ENCODE measurements at places on chromosomes 2 and 18.

- no peak for DNase-seq
These were observed 46.6 kb downstream of the CDK15 start for GRCh38 chr2:201852878-201853415.

GRCh38 chr2:121579309-121579708 lies 48.6 kb downstream of the RNU4ATAC start:
- DNase-seq = no peak

DNA sequence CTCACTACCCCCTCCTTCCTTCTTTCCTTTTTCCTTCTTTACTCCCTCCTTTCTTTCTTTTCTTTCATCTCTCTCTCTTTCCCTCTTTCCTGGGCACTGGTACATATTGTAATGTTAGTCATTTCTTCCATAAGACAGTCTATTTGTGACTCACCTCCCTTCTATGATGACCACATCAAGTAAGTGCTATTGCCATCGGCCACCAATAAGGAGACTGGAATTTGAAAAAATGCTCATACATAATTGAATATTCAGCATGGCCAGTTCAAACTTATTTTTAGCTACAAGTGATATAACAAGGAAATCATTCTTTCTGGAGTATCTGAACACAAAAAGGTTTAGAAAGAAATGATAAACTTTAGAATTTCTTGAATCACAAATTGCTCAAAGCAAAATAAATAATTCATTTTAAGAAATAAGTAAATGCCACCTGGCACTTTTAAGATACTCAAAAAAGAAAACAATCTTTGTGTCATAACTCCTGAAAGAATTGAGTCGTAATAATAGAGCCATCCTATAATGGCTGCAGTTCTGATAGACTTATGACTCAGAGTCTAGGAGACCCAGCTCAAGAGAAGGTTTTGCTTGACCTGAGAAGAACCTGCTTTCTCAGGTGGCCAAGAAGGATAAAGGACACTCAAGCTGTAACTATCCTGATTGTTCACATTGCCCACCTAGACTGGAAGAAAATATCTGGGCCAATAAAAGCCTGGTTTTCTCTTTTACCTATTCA lies 51.6 kb upstream of the CCBE1 start:
- DNase-seq = no peak

GRCh38 chr2:233600386-233600785 lies 17.0 kb upstream of the UGT1A8 start:
- DNase-seq = no peak

DNA sequence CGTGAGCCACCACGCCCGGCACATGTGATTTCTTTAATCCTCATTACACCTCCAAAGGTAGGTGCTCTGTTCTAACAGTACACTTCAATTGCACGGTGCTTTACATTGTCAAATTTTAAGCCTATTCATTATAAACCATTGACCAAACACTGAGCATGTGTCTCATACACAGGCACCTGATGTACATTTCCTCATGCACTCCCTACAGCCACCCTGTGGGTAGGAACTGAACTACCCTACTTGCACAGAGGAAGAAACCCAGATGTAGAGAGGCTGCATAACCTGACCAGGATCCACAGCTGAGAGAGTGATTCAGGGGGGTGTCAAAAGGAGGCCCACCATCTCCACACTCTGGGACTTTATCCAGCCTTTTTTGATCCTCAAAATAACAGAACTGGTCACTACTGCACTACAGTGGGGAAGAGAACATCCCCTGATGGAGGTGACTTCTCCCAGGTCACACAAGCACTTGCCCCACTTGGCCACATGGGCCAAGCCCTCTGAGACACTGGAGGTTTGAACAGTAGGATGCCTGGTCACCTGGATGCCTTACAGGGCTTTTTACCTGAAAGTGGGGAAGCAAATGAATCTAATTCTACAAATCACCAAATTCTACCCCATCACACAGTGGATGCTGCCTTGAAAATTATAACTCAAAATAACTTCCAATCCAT lies 6.9 kb upstream of the DPYSL5 start:
- DNase-seq = no peak

GRCh38 chr18:77755187-77755586 lies 505.5 kb downstream of the GALR1 start:
- DNase-seq = no peak

DNA sequence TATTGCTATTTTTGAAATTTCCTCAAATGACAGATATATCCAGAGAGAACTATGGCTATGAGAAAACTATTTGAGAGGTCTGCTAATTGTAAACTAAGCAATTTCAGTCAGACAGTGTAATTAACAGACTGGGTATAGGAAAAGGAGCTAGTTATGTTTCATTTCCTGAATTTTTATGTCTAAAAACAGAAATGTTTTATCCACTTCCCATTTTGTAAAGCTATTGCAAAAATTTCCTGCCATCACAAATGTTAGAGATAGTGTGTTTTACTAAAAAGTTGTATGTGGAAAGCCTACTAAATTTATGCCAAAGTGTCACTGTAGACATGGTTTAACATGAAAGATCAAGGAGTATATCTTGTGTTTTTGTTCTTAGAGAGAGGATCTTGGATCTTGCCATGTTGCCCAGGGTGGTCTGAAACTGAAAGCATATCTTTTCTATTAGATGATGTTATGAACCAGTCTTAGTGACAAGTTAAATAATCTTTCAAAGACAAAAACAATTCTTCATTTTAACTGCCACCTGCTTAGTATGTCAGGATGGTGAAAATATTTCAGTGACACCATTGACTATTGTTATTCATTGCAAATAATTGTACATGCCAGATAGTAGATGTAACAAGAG lies 40.5 kb upstream of the ITPRID2 start:
- no peak for DNase-seq

DNA sequence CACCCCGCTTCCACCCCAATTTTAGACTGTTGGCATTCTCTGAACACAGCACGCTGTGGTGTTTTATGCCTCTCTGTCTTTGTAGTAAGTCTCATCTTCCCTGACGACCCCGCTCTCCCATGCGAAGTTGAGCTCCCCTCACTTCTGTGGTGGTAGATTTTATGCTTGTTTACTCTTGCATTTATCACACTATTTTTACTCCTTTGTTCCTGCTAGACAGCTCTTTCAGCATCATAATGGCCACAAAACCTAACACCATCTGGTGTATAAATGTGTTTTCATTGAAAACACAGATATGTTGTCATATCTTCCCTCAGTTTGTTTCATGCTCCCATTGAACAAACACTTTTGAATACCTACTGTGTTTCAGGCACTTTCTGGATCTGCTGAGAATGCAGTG lies 57.1 kb downstream of the PKP4 start:
- no peak for DNase-seq

DNA sequence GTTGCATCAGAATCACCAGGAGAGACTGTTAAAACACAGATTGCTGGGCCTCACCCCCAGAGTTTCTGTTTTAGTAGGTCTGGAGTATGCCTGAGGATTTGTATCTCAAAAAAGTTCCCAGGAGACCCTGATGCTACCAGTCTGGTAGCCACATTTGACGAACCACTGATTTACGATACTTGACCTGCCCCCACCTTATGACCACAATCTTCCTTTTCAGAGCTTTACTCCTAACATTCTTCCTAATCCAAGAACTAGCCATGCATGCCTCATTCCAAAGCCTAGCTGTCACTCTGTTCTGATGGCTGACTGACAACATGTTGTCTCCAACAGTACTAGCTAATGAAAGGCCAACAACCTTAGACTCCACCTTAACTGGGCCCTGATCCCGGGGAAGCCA lies 191.4 kb downstream of the MBD2 start:
- no peak for DNase-seq

DNA sequence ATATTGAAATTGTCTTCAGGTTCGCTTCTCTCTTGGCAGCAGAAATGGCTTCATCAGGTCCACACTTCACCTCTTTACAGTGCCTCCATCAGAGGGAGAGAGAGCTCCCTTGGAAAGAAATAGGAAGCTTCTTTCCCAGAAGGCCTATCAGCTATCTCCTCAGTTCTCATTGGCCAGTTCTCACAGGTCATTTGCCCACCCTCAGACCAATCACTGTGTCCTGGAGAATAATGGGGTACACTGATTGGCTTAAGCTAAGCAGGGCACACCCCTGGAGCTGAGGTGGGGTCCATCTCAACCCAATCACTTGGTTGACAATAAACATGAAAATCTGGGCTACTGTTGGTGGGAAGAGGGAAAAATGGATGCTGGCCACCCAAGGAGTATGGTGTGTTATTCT lies 5.2 kb downstream of the GNLY start:
- DNase-seq = no peak

DNA sequence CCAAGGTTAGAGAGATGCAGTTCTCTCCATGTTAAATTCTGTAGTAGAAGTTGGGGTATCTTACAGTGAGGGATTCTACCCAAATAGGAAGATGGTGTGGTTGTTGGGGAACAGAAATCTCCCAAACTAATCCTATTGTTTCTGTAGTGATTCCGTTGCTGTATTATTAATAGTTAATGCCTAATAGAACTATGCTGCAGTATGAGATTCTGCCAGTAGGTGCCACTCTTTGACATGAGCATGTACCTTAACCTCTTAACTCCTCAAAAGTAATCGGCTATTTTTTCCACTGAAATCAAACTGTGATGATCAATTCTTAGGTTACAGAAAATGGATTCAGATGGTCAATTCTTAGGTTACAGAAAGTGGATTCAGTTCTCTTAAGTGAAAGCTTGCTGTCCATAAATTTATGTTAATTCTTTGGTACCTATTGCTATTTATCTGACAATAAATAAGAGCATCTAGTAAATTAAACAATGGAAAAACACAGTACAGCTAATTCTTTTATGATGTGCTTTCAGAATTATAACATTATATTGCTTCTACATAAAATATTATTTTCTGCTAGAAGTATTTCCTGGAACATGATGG lies 97.9 kb upstream of the DLX2 start:
- DNase-seq = no peak

- no peak for DNase-seq
These were observed 22.2 kb downstream of the ATAD2B start for GRCh38 chr2:23904692-23905091.

GRCh38 chr18:57107140-57107832 lies 39.6 kb upstream of the BOD1L2 start:
- DNase-seq = peak; percentile 14

- no peak for DNase-seq
These were observed 85.9 kb upstream of the RTN4 start for GRCh38 chr2:55136138-55136541.

DNA sequence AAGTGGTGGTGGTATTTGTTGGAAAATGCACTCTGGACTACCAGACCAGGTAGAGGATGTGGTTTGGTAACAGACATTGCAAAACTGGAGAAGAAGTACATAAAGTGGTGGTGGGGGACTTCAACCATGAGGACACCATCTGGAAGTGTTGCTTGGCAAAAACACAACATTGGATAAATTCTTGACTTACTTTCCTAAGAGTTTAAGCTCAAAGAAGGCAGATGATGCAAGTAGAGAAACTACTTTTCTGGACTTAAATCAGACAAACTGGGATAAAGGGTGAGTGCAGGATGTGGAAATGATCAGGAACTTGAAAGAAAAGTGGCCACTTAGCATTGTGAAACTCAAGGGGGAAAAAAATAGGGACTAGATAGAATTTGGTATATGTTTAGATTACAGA lies 487.4 kb downstream of the ZEB2 start:
- no peak for DNase-seq

DNA sequence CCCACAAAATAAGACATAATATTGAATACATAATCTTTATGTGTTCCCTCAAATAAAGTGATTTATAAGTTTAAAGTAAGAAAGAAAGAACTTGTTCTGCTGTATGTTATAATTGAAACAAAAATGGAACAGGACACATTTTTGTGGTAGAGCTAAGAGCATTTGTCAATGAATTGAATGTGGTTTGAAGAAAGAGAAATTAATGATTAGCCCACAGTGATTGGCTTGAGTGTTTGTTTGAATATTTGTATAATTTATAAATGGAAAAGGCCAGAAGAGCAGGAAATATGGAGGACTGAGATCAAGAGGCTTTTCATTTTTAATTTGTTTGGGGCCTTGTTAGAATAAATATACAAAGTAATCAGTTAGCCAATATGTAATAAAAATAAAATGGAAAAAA lies 395.1 kb upstream of the CDH19 start:
- DNase-seq = no peak

GRCh38 chr18:22228976-22229375 lies 59.6 kb downstream of the GATA6 start:
- DNase-seq = no peak

DNA sequence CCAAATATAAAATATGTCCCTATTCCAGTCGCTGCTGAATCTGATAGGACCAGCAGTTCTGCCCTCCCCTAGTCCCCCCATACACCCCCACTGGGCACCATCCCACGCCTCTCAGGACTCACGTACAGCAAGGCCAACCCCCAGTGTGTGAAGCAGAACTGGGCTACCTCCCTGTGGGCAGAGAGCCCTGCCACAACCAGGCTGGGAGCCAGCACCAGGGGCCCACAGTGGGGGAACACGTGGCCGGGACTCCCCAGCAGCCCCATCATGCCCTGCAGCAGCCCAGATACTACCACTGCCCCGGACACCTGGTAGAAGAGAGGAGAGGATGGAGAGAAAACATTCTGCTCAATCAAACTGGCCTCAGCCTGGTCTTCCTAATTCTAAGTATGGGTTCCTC lies 1.3 kb downstream of the SLC23A3 start:
- no peak for DNase-seq

- no peak for DNase-seq
These were observed 22.9 kb downstream of the GPR35 start for GRCh38 chr2:240648155-240648649.

- peak; percentile 35 for DNase-seq
These were observed 992 bp downstream of the TSHZ1 start for GRCh38 chr18:75211626-75211952.

DNA sequence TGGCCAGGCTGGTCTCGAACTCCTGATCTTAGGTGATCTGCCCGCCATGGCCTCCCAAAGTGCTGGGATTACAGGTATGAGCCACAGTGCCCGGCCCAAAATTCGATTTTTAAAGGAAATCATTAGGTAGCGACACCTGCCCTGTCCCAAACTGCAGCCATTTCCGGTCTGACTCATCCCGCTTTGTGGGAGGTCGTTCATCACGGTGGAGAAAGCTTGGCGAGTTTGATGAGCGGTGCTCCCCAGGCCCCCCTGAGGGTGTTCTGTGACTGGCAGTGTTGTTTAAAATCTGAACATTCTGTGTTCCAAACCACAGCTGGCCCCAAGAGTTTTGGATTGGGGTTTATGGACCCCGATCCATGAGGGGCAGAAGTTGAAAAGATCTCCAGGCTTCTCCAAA lies 53.0 kb upstream of the GLI2 start:
- DNase-seq = no peak

DNA sequence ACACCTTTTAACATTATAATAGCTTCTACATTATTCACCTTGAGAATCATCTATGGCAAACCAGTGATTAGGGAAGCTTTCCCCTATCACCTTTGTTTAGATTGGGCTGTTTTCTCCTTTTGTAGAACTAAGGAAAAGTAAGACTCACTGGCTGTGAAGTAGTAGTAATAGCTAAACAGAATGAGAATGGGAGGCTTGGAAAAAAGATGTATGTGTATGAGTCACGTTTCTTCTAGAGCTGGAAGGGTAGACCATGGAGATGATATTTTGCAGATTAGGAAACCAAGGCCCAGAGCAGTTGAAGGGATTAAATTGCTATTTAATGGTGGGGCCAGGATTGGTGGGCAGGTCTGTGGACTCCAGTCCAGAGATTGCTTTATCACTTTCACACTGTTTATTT lies 214.5 kb downstream of the MCFD2 start:
- no peak for DNase-seq
